ENCODE measurements at places on chromosomes 5 and 9.

DNA sequence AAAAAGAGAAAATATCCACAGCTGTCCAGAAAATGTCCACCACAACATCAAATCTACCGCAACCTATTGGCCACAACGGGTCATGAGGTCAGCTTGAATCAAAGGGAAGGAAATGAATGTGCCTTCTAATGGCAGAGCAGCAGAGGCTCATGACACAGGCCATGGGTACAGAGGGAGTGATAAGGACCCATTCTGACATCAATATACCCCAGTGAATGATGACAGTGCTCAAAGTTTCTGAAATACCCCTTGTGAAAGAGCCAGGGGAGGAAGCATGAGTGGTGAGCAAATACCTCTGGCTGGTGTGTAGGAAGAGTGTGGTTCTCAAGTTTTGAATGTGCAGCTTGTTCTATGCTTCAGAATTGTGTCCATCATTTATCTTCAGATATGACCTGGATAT, 348.2 kb downstream of the IRX1 start:
- DNase-seq: no peak

- DNase-seq: no peak
Observed at GRCh38 chr5:143149759-143150158, 253.7 kb downstream of the NR3C1 start.

DNA sequence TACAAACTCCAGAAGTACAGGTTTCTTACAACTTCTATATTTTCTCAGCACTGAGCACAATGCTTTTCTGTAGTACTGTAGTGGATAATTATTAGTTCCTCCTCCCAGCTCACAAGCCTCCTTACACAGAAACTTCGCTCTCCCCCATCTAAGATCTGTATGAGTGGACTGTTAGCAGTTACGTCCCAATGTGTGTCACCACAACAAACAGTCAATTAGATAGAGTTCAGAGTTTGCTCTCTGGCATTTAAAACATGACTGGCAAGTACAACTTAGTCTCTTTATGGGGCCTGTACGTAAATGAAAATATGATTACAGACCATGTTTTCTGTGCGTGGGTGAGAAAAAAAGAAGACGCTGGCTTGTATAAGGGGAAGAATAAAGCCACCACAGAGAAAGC, 631.4 kb upstream of the DMAC1 start:
- DNase-seq: no peak

GRCh38 chr5:53438486-53439472, 41.6 kb upstream of the FST start:
- no peak for DNase-seq

DNA sequence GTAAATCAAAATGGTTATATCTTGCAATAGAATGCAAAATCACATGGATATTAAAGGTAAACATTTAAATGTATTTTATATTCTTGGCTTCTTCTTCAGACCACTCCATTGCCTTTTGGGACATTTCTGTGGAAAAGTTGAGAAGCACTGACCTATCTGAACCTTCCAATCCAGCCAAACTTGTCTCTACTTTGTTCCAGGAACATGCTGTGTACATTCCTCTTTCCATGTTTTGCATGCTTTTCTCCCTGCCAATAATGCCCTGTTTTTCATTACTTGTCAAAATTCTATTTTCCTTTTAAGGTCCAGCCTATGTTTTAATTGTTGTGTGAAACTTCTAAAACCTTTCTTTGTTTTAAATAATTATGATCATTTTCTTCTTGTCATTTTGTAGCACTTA, 28.3 kb downstream of the JAK2 start:
- no peak for DNase-seq
